ENCODE measurements at places on chromosomes 7 and 10.

GRCh38 chr10:35353395-35353794 is 17.1 kb downstream of the CCNY start:
- DNase-seq, result no peak

- DNase-seq, result no peak
Measured at GRCh38 chr10:116274064-116274904, 1.3 kb upstream of the GFRA1 start.

GRCh38 chr7:41130086-41130485 is 572.8 kb downstream of the INHBA start:
- no peak for DNase-seq

DNA sequence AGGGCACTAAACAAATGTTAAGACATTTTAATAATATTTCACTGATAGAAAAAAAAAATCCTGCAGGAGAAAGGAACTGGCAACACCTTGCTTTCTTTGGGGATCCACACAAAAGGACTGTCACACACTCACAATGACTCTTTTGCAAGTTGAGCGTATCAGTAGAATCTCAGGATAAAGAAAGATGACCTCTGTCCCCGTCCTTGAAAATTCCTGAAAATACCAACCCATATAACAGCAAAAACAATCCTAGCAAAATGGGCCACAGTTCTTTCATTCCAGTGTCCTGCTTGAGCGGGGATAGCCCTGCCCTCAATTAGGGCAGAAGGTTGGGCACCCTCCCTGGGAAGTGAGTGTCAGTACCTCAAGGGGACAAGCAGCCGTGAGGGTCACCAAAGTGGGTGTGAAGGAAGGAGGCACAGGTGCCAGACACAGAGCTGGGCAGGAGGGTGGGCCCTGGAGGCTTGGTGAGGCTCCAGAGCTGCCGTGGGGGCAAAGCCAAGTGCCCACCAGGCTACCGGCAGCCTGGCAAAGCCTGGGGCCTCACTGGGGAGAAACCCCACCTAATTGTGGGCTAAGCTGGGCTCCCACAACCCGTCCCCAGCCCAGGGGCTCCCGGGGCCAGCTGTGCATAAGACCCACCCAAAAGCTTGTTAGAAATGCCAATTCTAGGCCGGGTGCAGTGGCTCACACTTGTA is 2.8 kb downstream of the WDR86 start:
- no peak for DNase-seq

DNA sequence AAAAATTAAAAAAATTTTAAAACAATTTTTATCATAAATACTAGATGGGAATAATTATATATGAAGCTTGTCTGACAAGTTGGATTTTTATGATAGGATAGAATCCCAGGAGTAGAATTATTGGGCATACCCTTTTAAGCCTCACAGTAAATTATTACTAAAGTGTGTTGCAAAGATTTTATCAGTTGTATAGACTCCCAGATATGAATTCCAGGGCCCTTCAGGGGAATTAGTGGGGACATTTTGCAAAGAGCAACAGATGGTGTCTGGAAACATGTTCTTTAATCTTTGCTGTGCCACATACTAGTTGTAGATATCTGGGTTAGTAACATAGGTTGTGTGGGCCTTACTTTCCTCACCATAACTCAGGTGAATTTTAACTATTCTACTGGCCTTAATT is 28.7 kb downstream of the ZEB1 start:
- no peak for DNase-seq

- no peak for DNase-seq
Measured at GRCh38 chr7:128458956-128459355, 3.3 kb downstream of the HILPDA start.

GRCh38 chr10:79001082-79001885 is 67.5 kb upstream of the ZMIZ1 start:
- DNase-seq, result no peak

DNA sequence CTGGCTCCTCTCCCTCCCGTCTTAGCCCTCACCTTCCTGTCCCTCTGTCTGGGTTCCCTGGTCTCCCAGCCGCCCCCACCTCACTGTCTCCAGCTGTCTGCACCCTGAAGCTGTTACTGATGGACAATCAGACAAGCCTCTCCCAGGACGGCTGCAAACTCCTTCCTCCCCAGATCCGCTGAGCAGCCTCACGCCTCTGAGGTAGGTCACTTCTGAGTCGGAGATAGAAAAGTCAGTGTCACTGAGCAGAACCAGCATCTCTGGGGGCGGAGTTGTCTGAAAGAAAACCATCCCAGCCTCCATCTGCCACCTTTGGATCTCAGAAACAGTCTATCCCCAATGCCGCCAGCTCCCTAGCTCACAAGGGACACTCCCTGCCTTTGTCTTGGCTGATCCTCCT is 27.4 kb downstream of the FAM241B start:
- no peak for DNase-seq

- DNase-seq, result no peak
Measured at GRCh38 chr10:88788924-88789323, 13.6 kb upstream of the LIPM start.

GRCh38 chr10:30433306-30433729 is 666 bp upstream of the MAP3K8 start:
- DNase-seq, result peak; percentile 43

DNA sequence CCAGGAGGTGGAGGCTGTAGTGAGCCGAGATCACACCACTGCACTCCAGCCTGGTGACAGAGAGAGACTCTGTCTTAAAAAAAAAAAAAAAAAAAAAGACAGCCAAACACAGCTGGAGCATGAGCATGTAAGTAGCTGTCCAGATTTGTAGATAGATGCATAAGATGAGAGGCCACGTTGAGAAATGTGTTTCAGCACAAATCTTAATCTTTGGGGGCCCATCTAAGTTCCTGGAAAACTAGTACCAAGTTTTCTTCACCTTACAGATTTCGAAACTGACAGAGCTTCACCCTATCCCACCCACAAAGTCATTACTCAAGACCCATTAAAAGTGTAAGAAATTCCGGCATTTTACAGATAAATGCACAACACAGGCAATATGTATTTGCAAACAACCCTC is 208.2 kb downstream of the PARD3 start:
- no peak for DNase-seq

GRCh38 chr10:97411406-97411805 is 10.3 kb upstream of the RRP12 start:
- DNase-seq, result no peak

GRCh38 chr7:69678494-69679187 is 80.4 kb downstream of the AUTS2 start:
- no peak for DNase-seq

Data from CD4-positive, alpha-beta T cell treated with Interferon gamma for 1 hour (primary cell).